ENCODE measurements at places on chromosomes 1 and 21.
A peak's percentile ranks its signal among the peaks of the same experiment; 100 is the strongest.

DNA sequence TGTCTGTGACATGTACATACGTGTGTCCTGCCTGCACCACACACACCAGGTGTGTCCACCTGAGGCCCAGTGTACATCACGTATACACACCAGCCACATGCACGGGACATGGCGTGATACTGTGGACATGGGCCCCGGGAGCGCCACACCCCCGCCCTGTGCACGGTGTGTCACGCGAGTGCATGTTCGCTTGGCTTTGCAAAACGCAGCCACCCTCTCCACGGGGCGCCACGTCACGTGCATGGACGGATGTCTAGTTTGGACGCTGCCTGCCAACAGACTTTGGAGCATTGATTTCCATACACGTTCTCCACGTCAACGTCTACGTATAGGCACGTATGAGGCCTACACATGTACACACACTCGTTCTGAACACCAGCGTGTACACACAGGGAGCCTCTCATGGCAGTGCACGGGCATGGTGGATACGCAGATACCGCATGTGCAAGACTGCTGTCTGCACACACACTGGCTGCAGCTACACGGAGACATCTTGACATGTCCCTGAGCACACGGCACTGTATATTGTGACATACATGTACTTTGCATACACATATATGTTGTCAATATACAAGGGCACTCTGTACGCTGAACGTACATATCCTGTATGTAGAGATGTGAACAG is 2.7 kb downstream of the TMEM240 start:
- no peak for DNase-seq

DNA sequence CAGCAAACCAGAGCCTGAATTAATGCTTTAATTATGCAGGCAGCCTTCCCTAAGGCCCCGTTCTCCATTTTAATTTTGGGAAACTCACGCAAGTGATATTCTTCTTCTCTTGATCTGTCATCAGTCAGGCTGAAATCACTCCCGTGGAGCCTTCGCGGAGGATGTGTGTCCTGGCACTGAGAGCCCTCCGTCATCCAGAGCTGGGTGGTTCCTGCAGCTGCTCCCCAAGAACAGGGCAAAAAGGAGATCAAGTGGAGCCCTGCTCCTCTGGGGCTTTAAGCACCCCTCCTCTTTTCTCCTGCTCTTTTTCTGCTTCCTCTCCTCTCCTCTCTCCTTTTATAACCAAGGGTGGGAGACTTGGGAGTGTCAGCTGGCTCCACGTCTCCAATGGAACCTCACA is 133.2 kb upstream of the CACNA1E start:
- no peak for DNase-seq

DNA sequence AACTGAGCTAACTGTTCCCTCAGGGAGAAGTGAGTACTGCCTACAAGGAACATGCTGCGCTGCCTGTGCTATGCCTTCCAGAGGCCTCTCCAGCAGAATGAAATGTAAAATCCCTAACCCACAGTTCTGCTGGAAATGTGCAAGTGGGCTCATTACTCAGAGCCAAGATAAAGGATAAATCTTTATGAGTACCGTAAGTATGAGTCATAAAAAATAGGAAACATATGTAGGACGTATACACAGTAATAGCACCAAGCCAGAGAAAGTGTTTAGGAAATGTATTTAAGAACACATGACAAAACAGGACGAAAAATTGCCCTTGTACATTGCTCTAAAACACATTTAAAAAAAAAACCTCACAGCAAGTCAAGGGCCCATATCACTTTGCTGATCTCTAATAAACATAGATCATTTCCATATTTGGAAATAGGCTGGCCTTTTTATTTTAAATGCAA is 104.6 kb downstream of the TGFBR3 start:
- DNase-seq: no peak

DNA sequence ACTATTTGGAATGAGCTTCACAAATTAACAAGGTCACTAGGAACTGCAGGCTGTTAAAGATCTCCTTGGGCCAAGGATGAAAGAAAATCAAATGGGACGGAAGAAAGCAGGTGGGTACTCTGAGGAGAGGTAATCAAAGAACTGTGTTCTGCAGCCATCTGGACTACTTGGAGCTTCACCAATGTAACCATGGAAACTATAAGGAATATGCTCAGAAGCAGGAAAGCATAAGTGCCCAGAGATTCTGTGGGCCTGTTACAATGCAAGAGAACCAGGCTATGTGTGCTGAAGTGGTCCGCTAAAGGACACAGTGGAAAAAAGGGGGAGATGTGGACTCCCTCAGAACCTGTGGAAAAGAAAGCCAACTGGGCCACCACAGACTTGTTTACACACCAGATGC is 238.5 kb downstream of the PTGER3 start:
- no peak for DNase-seq

DNA sequence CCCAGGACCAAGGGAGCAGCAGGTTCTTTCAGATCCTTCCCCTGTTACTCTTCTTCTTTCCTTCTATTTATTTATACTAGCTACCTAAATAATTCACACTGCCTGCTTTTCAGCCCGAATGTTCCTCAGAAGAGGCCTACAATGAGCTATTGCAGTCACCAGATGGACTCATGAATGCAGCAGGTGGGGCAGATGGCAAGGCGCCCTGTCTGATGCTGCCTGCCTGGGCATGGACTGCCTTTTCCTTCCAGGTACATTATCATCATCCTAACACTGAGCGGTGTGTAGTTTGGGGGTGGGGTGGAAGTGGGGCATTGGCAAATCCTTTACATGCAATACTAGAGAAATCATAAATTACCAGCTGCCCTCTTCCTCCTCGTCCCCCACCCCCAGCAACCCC is 17.6 kb downstream of the ESRRG start:
- DNase-seq: no peak

DNA sequence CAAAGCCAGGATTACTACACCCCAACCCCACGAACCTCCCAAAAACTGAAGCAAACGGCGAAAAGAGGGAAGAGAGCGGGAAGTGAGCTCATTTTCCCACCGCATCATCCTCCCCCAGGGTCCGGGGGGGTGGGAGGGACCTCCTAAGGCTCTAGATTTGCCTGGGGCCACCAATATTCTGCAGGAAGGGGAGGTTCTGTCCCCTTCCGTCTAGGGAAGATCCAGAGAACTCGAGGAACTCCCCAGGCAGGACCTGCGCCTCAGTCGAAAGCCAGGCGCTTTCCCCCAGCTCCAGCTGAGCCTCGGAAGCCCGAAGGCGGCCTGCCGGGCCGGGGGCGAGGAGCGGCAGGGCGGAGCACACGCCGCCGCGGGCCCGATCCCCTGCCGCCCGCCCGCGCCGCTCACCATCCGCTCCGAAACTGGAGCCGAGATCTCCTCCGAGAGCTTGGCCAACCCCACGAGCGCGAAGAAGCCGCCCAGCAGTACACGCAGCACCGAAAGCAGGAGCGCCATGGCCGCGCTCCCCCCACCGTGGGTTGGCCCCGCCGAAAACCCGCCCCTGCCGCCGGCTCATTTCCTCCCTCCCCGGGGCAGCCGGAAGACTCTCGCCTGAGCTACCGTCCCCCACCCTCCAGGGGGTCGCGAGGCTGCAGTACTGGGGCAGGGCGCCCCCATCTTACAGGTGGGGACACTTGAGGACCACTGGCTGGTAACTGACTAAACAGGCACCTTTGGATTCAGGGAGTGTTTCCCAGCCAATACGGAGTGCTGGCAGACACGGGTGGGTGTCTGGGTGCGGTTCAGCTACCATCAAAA is at the start of gene TMEM35B:
TMEM35B (minus strand) TSS at position 555 of the 816 bp plus-strand sequence; CDS start at position 513, 42 bp downstream.
- DNase-seq: peak; percentile 67

GRCh38 chr1:5250336-5250735 is 595.9 kb downstream of the AJAP1 start:
- no peak for DNase-seq

GRCh38 chr1:221648201-221648600 is 93.7 kb downstream of the DUSP10 start:
- no peak for DNase-seq

DNA sequence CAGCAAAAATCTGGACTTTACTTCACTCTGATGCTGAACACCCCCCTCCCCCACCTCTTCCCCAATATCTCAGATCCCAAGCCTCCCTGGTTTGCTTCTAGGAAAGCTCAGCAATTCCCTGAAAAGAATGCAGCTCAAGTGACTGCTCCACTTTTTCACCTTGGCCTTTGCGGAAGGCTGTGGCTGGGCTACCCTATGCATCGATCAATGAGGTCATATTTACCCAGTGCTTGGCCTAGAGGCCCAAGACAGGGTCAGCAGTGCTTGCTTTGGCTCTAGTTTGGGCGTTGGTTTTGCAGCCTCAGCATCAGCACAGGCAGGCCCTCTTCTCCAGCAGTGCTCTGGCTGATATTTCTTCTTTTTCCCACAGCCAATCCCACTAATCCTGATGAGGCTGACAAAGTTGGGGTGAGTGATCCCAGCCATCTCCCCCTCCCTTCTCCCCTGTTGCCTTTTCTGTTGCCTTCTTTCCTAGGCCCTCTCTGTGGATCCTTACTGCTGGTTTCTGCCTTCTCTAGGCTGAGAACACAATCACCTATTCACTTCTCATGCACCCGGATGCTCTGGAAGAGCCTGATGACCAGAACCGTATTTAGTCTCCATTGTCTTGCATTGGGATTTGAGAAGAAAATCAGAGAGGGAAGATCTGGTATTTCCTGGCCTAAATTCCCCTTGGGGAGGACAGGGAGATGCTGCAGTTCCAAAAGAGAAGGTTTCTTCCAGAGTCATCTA is 14.2 kb downstream of the FCGR2B start:
- no peak for DNase-seq

- DNase-seq: no peak
Measured at GRCh38 chr21:33890187-33890586, 25.4 kb downstream of the ATP5PO start.

DNA sequence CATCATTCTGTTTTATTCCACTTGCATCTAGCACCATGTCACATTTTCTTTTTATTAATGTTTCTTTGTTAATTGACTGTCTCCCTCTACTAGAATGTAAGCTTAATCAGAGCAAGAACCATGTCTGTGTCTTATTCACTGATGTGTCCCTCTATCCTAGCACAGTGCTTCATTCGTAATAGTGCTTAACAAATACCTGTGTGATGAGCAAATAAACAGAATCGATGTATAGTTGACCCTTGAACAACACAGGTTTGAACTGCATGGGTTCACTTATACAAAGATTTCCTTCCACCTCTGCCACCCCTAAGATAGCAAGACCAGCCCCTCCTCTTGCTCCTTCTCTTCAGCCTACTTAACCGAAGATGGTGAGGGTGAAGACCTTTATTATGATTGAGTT is 42.9 kb upstream of the MAN1A2 start:
- no peak for DNase-seq

- no peak for DNase-seq
Measured at GRCh38 chr1:56050911-56051310, 528.5 kb downstream of the PLPP3 start.

DNA sequence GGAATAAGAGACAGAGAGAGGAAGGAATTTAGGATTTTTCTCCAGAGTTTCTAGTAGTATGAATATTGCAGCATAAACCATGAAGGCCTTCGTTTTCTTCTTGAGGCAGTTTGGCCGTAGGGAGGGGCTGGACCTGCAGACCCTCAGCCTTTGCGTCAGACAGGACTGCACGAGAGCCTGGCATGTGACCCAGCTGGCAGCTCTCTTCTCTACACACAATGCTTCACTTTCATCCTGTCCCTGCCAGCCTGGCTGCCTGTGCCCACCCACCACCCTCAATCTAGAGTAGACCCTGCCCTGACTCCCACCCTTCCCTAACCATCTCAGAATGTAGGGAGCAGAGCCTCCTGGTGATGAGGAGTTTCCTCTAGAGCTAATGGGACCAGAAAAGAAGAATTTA is 1.6 kb downstream of the CA14 start:
- no peak for DNase-seq

DNA sequence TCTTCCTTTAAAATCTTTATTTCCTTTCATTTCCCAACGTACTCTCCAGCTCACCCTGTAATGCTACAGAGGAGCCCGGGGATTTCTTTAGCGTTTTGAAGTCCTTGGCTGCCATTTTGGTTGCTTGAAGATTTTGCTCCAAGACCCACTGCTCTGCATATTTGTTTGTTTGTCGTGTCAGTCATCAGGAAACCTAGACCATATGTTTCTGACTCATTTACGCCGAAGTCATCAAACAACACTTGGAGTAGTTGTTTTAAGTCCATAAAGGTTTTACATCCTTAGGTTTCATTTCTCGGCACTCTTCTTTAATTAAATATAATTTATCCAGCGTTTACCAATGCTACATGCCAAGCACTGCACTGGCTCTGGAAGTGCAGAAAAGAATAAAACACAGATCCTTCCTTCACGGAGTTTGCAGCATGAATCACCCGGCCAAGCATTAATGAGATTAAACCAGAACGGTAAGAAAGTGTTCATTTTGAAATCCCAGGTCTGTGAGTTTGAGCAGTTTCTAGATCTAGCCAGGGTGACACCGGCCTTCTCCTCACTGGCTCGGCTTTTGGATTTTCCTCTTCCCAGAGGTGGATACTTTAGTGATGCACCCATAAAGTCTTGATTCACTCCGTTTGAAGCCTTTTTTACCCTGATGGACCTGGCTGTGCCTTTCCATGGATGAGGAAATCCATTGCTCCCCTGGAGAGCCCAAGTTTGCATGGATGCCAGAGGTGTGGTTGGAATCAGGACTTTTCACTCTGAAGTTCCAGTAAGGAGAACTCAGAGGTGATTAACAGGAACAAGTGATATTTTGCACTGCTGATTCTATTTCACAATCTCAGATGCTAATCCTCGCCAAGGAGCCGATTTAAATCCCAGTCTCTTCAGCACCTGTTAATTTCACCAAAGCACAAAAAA is 109.3 kb downstream of the KAZN start:
- DNase-seq: no peak

DNA sequence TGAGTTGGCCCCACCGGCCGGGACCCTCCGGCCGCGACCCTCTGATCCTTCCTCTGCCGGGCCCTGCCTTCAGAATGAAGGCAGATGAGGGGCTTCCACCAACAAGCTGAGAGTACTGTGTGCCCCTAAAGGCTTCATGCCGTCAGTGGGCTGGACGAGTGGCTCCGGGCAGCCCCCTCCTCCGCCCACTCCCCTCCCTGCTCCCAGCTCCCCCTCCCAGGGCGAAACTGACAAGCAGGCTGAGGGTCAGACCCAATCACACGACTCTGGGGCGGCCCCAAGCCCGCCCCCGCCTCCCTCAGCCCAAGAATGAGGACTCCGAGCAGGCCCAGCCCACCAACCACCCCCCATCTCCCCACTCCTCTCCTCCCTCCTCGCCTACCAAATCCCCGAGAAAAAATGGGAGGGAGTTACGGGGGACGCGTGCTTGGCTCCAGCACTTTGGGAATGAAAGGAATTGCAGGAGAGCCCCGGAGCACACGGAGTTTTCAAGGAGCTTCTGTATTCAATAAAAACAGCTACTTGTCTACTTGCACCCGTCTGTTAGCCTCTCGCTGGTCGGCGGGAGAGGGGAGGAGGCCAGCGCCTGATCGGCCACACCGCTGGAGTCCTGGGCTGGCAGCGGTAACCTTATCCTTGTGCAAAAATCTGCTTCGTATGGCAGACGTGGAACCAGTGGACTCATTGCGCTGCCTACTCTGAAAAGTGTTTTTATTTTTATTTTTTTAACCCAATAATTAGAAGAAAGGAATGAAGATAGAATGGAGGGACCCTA is at the start of gene COL11A1:
COL11A1 (minus strand) TSS at position 147 of the 775 bp plus-strand sequence. CDS start 344 bp downstream, outside the sequence.
- DNase-seq: no peak

DNA sequence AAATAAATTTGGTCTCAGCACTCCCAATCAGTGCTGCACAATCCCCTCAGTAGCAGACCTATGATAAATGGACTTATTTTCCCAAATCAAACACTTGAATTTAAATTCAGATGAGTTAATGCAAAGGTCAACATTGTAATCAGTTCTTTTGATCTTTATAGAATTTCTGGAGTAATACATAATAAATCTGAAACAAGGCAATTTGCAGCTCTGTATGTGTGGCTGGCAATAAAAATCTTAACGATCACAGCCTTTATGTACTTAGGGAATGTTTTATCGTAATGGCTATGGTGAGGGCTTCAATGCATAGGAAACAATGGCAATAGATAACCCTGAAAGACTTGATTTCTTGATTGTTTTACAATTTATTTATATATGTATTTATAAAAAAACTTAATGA is 91.4 kb downstream of the GPATCH2 start:
- no peak for DNase-seq

Data from stimulated activated CD4-positive, alpha-beta T cell treated with anti-CD3 and anti-CD28 coated beads, Interleukin-2, amount 100 ng/mL, for 48 hours (primary cell).